ENCODE measurements at places on chromosomes 5 and 9. TPM values are rescaled to one million over a fixed set of nuclear protein-coding genes. Genes with fewer than 3 reads are reported as not detected.
A peak's percentile ranks its signal among the peaks of the same experiment; 100 is the strongest.

DNA sequence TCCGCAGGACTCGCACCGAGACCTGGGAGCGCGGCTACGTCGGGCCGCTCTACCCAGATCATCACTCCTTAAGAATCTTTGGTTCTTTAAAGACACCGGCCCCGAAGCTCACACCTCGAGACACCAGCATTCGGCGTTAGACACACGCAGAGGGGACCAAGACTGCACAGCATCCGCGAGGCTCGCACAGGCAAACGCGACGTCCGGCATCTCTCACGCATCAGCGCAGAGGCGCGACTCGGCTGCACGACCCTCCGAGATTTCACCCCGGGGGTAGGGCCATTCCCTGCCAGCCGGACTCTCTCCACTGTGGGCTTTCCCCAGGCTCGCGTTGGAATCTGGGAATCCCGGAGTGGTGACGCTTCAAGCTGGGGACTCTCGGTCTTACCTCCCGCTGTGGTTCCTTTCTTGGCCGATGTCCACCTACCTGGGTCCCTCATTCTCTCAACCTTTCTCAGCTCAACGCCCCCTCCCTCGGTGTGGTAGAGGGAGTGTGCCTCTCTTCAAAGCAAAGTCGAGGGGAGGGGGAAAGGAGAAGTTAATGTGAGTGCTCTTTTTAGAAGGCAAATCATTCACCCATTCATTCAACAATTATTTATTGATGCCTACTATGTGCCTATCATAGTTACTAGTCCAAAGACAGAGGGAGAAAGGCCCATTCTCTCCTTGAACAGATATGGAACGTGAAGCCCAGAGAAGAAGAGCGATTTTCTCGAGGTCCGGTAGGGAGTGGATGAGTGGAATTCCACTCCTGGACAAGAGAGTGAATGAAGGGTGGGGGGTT is 1.3 kb upstream of the HAND1 start:
- H3K27me3 ChIP-seq = peaks cover 8% of the 10 kb centered on the region
- no peak for DNase-seq
- no peak overlapping the region for H3K4me3 ChIP-seq
- H3K36me3 ChIP-seq = no peaks in the 10 kb centered on the region

GRCh38 chr9:101737165-101737704 is 1.2 kb downstream of the GRIN3A start:
- no peaks in the 10 kb centered on the region for H3K36me3 ChIP-seq
- DNase-seq = no peak
- no peak overlapping the region for H3K27ac ChIP-seq
- peaks cover 15% of the 10 kb centered on the region for H3K4me1 ChIP-seq
- H3K4me3 ChIP-seq = no peak overlapping the region

GRCh38 chr9:95107976-95108375 is 209.5 kb downstream of the FANCC start:
- no peaks in the 10 kb centered on the region for H3K27me3 ChIP-seq
- no peak for DNase-seq
- H3K4me3 ChIP-seq = no peak overlapping the region

DNA sequence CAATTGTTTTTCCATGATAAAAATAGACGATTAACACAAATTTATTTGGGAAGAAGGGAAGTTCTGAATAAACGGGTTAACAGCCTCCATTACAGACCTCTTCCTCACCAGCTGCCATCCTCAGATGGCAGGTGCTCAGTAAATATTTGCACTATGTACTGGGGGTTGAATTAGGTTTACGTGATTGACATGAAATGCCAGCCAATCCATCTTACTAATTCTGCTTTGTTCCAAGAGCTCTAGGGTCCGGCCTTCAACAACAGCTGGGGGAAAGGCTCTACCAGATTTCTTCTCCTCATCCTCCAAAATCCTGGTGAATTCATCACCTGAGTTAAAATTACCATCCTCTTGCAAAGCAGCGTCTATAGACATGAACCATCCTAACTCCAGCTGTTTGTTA is 104.6 kb downstream of the MTX3 start:
- H3K27me3 ChIP-seq = no peaks in the 10 kb centered on the region
- H3K4me1 ChIP-seq = no peaks in the 10 kb centered on the region
- no peaks in the 10 kb centered on the region for H3K36me3 ChIP-seq
- no peak overlapping the region for H3K27ac ChIP-seq
- DNase-seq = no peak

DNA sequence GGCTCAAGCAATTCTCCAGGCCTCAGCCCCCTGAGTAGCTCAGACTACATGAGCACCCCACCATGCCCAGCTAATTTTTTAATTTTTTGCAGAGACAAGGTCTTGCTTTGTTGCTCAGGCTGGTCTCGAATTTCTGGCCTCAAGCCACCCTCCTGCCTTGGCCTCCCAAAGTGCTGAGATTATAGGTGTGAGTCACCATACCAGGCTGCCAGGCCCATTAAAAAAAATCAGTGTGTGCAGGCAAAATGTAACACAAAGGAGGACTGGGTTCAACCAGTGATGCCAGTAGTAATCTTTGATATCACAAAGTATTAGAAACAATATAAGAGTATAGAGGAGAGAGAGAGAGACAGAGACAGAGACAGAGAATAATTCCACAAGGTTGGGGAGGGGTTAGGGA is 322.7 kb downstream of the MSX2 start:
- no peaks in the 10 kb centered on the region for H3K36me3 ChIP-seq
- no peaks in the 10 kb centered on the region for H3K4me1 ChIP-seq
- H3K27me3 ChIP-seq = no peaks in the 10 kb centered on the region
- H3K27ac ChIP-seq = no peak overlapping the region

- no peaks in the 10 kb centered on the region for H3K27me3 ChIP-seq
- H3K36me3 ChIP-seq = no peaks in the 10 kb centered on the region
- H3K4me3 ChIP-seq = no peak overlapping the region
- no peak for DNase-seq
- no peaks in the 10 kb centered on the region for H3K4me1 ChIP-seq
- H3K27ac ChIP-seq = no peak overlapping the region
Measured at GRCh38 chr9:73880101-73880500, 617.0 kb upstream of the RORB start.

- DNase-seq = peak; percentile 60
- no peak overlapping the region for H3K4me3 ChIP-seq
- H3K4me1 ChIP-seq = peaks cover 49% of the 10 kb centered on the region
- no peaks in the 10 kb centered on the region for H3K27me3 ChIP-seq
- H3K27ac ChIP-seq = no peak overlapping the region
Measured at GRCh38 chr5:2454876-2455275, 296.6 kb downstream of the IRX2 start.

GRCh38 chr5:13643196-13643595 is 301.3 kb downstream of the DNAH5 start:
- no peaks in the 10 kb centered on the region for H3K36me3 ChIP-seq
- no peak for DNase-seq
- no peaks in the 10 kb centered on the region for H3K27me3 ChIP-seq
- no peaks in the 10 kb centered on the region for H3K4me1 ChIP-seq
- no peak overlapping the region for H3K27ac ChIP-seq

- DNase-seq = peak; percentile 50
- peaks cover 4% of the 10 kb centered on the region for H3K27me3 ChIP-seq
- H3K27ac ChIP-seq = peak overlapping the region; percentile 86
- H3K4me1 ChIP-seq = peaks cover 2% of the 10 kb centered on the region
- H3K4me3 ChIP-seq = peak overlapping the region; percentile 45
- H3K36me3 ChIP-seq = no peaks in the 10 kb centered on the region
Measured at GRCh38 chr9:134066526-134066912, 1.3 kb downstream of the BRD3 start.

DNA sequence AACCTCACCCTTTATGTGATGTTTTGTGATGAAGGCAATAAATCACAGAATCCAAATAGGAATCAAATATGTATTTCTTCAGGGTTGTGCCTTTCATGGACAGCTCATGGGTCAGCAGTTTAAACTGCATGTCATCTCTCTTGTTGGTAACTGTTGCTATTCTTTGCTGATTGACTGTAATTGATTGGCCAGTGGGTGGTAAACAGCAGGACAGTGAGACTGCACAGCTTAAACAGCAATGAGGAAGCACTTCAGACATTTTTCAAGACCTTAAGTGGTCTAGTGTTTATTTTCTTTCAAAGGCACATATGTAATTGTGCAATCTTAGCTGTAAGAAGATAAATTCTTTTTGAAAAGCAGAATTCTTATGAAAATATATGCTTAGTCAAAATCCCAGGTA is 260.5 kb downstream of the COX7C start:
- no peak overlapping the region for H3K4me3 ChIP-seq
- no peaks in the 10 kb centered on the region for H3K4me1 ChIP-seq
- no peak overlapping the region for H3K27ac ChIP-seq
- no peaks in the 10 kb centered on the region for H3K27me3 ChIP-seq
- DNase-seq = peak; percentile 27

DNA sequence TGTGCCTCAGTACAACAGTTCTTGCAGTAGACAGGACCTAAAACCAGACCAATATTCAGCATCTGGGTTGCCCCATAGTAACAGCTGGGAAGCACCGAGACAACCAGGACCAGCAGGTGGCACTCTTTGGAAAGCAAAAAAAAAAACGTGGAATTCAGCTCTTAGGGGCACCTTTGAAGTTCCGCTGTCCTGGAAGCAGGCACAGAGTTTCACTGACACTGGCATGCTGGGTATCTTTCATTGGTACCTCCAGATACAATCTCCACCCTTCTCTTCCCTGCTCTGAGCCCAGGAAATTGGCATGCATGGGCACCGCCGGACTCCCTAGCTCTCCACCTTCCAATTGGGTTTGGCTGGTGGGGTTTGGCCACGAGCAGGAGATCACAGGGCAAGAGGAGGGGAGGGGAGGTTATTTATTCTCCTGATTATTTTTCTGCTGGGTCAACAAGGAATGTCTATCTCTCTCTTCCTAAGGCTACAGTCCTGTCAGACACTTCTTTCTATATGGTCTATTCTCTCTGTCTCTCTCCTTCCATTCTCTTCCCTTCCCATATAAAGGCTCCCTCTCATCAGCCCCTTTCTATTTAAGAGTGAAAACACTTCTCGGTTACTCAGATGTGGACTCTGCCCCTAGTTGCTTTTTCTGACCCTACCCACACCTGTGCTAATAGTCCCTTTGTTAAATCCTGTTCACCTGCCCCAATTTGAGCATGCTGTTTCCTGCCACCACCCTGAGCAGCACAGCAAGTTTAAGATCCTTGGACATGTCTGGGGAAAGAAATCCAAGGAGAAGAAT is 1.9 kb upstream of the IDNK start:
- H3K27me3 ChIP-seq = no peaks in the 10 kb centered on the region
- no peaks in the 10 kb centered on the region for H3K36me3 ChIP-seq
- DNase-seq = peak; percentile 71
- no peaks in the 10 kb centered on the region for H3K4me1 ChIP-seq

DNA sequence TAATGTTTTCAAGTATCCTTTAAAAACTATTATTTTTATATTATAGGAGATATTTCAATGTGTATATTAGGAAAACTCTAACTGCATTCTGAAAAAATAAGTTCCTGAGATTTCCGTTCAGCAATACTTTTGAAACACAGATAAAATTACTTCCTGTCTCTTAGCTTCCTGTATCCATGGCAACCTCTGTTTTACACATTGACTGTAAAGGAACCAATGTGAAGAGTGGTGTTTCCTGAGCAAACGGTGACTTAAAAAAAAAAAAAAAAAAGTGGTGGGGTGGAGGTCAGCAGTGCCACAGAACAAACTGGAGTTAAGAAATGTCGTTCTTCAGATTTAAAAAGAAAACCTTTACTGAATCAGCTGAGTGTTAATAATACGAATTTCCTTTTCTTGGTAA is at the start of gene LRRC70:
LRRC70 (plus strand) TSS at position 280 of the 400 bp plus-strand sequence. CDS start 620 bp downstream, outside the sequence.
- peak; percentile 78 for DNase-seq
- H3K27ac ChIP-seq = no peak within 1 kb of the TSS
- no peaks in the 10 kb centered on the region for H3K27me3 ChIP-seq
- no peak within 1 kb of the TSS for H3K4me3 ChIP-seq
- H3K36me3 ChIP-seq = no peaks in the 10 kb centered on the region
- H3K4me1 ChIP-seq = no peaks in the 10 kb centered on the region

GRCh38 chr5:10913841-10914240 is 152.8 kb upstream of the DAP start:
- no peaks in the 10 kb centered on the region for H3K36me3 ChIP-seq
- H3K27me3 ChIP-seq = no peaks in the 10 kb centered on the region
- H3K4me3 ChIP-seq = no peak overlapping the region
- DNase-seq = no peak

GRCh38 chr9:24464319-24464951 is 81.3 kb downstream of the IZUMO3 start:
- H3K27me3 ChIP-seq = no peaks in the 10 kb centered on the region
- H3K4me3 ChIP-seq = no peak overlapping the region
- DNase-seq = no peak

DNA sequence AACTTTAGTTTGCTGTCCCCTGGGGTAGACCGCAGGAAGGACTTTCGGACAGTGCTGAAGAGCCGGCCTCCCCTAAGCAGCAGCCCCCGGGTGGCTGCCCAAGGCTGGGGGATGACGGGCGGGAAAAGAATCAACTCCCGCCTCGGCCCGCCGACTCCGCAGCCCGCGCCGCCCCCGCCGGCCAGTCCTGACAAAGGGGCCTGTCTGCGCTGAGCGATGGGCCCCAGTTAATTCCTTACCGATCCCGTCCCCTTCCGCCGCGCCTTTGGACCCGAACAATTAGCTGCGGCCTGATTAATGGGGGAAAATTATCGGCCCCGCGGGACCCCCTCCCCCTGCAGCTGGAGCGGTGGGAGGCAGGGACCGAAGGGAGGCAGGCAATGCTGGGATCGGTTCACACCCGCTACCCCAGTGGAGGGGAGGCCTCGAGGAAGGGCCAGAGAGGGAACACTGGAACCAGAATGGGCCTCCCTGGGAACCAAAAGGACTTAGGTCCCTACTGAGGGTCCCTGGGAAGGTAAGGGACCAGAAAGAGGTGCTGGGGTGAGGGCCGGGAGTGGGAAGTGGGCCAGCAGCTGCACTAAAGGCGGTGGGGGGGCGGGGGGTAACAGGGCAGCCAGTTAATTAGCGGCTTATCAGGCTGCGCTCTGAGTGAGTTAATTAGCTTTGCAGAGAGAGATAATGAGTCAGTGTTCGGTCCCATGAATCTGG is 4.2 kb downstream of the ARID3C start:
- no peak overlapping the region for H3K27ac ChIP-seq
- peaks cover 78% of the 10 kb centered on the region for H3K27me3 ChIP-seq
- no peaks in the 10 kb centered on the region for H3K36me3 ChIP-seq
- DNase-seq = no peak
- peaks cover 9% of the 10 kb centered on the region for H3K4me1 ChIP-seq
- no peak overlapping the region for H3K4me3 ChIP-seq

- H3K27ac ChIP-seq = no peak overlapping the region
- H3K4me3 ChIP-seq = no peak overlapping the region
- H3K27me3 ChIP-seq = no peaks in the 10 kb centered on the region
- no peaks in the 10 kb centered on the region for H3K36me3 ChIP-seq
- no peak for DNase-seq
- H3K4me1 ChIP-seq = no peaks in the 10 kb centered on the region
Measured at GRCh38 chr9:109297899-109298298, 23.0 kb downstream of the EPB41L4B start.

The UGT3A2 gene
- total RNA-seq = not detected

The RASEF gene
- total RNA-seq = 23.6 TPM

The CYSRT1 gene
- not detected for total RNA-seq

The AK8 gene
- 10.6 TPM for total RNA-seq

The ZNG1E gene
- 57.9 TPM for total RNA-seq

The PPP3R2 gene
- total RNA-seq = not detected

The LAMC3 gene
- 10.5 TPM for total RNA-seq

Measured in lung (tissue), 17 donors.